Aorta (tissue), 5 donors: ENCODE measurements at places on chromosomes 5 and 9. TPM values are rescaled to one million over a fixed set of nuclear protein-coding genes. Genes with fewer than 3 reads are reported as not detected.

DNA sequence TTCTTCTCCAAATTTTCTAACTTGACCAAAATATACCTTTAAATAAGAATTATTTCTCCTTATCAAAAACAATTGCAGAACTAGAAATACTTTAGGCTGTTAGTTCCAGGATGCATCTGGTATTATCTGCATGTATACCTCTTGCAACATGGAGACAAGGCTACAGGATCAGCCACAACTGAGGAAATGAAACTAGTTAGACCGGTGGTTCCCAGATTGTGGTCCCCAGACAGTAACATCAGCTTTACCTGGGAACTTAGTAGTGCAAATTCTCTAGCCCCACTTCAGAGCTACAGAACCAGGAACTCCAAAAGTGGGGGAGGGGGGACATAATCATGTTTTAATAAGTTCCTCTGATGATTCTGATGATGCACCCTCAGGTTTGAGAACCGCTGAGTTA lies 61.6 kb upstream of the C9orf72 start:
- DNase-seq, result no peak

- DNase-seq, result no peak
Observed at GRCh38 chr5:79243224-79243623, 7.3 kb downstream of the JMY start.

DNA sequence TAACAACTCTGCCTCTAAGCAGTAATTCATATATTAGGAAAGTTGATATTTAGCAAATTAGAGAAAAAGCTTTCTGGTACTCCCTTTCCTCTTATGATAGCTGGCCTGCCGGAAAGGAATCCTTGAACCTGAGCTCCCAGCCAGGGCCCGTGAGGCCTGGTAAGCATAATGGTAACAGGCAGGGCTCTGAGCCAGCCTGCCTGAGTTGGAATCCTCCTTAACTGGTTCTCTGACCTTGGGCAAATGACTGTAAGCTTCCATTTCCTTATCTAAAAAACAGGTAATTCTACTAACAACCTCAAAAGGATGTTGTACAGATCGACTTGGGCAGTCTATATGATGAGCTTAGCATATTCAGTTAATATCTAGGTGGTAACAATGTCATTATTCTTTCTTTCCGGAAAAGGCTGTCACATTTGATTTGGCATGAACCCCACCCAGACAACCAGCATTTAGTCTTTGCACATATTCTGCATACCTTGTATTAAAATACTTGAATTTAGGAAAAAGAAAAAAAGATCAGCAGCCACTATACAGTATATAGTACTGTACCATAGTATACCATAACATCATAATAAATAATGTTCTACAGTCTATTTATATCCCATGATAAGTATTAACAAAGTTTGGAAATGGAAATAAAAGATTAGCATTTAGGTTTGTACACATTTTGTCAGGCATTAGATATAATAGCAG lies 55.7 kb upstream of the MAP3K1 start:
- no peak for DNase-seq

DNA sequence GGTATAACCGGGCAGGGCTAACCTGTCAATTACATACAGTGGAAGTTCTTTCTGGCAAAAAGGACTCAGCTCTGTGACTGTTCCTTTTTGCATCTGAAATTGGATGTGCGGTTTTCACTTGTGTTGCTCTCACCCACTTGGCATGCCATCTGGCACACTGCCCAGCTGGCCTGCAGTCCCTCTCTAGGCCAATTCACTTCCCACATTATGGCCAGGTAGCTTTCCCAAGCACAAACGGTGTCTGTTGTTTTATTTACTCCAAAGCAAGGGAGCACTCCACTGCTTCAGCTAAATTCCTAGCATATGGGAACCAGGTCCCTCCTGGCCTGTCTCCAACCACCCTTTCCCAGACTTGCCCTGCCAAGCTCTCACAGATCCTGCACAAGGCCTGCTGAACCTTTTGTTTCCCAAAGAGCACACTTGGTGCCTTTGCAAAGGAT lies 132.5 kb downstream of the SEMA6A start:
- no peak for DNase-seq

- peak; percentile 64 for DNase-seq
Observed at GRCh38 chr9:93324191-93324834, 127.2 kb upstream of the FAM120A start.

GRCh38 chr9:94843134-94843533 lies 116.6 kb downstream of the AOPEP start:
- no peak for DNase-seq

GRCh38 chr5:157533011-157533481 lies 42.5 kb downstream of the ADAM19 start:
- DNase-seq, result no peak

The RANBP3L gene
- 8.1 TPM for polyA plus RNA-seq

DNA sequence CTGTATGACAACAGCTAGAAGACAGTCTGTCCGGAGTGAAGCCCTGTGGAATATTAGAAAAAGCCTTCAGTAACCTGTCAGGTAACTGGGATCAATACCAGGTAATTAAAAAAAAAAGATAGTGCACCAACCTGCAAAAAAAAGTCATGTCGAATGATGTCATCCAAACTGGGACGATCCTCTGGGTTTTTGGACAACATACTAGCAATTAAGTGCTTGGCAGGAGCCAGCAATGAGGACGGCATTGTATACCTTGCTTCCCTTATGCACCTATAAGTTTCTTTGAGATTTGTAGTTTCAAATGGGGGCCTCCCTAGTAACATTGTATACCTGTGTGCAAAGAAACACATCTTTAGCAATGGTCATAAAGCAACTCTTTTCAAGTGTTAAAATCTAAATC lies 2.8 kb downstream of the PLK2 start:
- DNase-seq, result no peak

DNA sequence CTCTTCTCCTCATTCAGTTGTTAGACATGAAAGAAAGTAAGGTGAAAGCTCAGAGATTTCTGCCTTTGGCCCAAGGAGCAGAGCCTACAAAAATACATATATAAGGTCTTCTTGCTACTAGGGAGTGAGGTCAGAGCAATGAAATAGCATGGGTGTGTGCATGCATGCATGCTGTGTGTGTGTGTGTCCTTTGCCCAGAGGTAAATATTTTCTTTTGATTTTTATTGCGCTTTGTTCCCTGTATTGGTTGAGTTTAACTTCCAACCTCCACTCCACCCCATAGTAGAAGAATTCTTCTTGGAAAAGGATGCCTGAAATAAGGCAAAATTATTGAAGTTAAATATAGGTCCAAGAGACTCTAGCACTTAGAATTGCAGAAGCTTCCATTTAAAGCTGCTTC lies 248.0 kb upstream of the PTGER4 start:
- no peak for DNase-seq

The TPPP gene
- polyA plus RNA-seq, result 4.7 TPM

DNA sequence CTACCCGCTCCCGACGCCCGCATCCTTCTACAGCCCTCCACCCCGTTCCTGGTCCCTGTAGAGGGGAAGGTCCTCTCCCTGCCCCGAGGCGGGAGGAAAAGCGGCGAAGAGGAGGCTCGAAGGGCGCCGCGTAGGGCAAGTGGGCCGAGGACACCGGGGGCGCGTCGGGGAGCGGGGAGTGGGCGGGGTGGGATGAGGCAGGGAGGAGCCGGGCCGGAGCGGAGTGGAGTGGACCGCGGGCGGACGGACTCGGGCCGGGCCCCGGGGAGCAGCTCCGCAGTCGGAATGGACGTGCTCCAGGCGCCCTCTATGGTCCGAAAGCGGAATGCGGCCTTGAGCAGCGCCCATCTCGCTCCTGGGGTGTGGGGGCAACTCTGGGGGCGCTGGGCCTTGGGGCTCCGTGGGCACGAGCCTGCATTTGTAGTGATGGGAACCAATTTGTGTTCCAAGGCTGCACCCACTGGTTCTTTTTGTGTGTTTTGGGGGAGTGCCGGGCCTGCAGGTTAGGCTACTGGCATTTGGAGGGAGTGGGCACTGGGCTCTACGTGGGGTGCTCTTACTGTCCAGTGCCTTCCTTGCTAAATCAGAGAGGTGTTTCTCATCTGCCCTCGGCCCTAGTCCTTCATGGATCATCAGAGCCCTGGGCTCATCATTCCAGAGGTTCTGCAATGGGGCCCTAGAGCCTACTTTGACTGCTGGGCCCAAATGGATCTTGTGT lies 7.3 kb downstream of the IRX1 start:
- DNase-seq, result peak; percentile 81

DNA sequence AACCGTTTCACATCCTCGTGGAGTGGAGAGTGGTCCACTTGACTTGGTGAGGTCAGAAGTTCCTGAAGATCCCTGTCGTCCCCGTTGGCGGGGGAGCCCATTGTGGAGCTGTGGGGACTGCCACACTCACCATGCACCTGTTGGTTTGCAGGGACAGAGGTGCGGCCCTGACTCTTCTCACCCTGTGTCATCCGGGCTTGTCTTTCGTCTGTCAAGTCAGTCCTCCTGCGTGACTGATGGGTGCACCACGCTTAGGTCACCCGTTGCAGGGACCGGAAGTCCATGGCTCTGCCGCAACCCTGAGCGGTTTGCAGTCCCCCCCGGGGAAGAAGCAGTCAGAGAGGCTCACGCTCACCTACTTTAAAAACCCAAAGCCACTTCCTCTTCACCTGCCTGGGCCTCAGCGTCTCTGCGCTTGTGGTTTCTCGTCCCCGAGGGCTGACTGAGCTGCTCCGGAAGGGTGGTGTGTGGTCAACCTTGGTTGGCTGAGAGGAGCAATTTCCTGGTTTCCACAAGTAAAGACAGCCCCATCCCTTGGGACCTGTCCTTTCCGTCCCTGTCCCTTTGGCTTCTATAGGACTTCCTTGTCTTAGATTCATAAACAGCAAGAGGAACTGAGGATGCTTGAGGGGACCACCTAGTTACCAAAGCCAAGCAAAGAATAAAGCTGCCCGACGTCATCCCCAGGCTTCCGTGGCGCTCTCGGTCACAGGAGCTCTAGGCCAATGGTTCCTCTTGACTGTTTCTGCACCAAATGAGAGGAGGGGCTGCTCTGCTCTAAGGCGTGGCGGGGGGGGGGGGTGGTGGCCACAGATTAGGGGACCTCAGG lies 53.2 kb downstream of the USP20 start:
- no peak for DNase-seq

GRCh38 chr9:137317718-137318511 lies 15.8 kb upstream of the NRARP start:
- peak; percentile 71 for DNase-seq

- no peak for DNase-seq
Observed at GRCh38 chr5:54757541-54757940, 227.9 kb downstream of the ESM1 start.

- DNase-seq, result no peak
Observed at GRCh38 chr5:153447534-153447933, 42.9 kb upstream of the GRIA1 start.

- no peak for DNase-seq
Observed at GRCh38 chr5:138160706-138161105, 17.7 kb downstream of the BRD8 start.

DNA sequence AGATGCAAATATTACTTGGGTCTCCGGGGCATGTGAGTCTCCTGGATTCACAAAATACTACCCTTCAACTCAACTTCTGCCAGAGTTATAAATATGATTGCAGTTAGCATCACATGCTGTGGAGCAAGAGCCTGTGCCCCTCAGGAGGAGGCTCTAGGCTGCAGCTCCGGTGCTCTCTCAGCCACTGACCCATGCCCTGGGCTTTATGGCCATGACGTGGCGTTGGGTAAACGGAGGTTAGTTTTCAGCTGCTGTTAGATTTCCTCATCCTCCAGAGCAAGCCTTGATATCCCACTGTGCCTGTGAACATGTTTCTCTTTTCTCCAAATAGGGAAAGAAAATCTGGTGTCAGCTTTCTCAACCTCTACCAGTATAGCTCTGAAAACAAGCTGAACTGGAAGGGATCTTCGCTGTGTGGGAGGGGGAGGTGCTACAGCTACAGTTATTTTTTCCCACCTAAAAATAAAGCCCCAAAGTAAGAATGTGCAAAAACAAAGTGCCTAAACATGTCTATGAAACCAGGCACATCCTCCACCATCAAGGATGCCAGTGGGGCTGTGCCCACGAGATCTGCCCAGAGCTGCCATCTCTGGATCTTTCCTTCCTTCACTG lies 124.4 kb upstream of the GPR151 start:
- no peak for DNase-seq

The CATSPER3 gene
- polyA plus RNA-seq, result 1.3 TPM

DNA sequence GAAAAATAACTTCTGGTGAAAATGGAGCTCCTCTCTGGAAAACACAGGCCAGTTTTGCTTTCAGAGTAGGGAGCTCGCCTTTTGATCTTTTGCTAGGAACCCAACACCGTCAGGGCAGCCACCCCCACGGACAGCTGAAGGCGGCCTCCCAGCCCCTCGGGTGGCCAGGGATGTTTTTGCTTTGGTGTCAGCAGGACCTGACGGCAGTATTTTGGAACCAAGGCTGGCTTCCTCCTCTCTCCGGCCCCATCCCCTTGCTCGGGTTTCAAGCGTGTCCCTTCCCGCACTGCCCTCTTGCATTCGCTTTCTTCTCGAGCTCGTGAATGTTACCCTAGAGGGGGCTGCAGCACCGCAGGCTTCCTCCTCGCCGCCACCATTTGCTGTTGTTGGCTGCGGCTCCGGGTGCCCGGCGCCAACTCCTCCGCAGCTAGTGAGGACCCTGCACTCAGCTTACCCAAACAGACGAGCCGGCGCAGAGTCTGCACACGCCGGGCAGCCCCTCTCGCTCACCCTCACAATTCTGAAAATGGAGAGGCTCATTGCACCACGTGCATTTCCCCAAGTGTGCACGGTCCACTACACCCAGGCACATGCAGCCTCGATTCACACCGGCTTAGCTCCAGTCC lies 35.5 kb upstream of the ADAMTSL1 start:
- DNase-seq, result peak; percentile 82

DNA sequence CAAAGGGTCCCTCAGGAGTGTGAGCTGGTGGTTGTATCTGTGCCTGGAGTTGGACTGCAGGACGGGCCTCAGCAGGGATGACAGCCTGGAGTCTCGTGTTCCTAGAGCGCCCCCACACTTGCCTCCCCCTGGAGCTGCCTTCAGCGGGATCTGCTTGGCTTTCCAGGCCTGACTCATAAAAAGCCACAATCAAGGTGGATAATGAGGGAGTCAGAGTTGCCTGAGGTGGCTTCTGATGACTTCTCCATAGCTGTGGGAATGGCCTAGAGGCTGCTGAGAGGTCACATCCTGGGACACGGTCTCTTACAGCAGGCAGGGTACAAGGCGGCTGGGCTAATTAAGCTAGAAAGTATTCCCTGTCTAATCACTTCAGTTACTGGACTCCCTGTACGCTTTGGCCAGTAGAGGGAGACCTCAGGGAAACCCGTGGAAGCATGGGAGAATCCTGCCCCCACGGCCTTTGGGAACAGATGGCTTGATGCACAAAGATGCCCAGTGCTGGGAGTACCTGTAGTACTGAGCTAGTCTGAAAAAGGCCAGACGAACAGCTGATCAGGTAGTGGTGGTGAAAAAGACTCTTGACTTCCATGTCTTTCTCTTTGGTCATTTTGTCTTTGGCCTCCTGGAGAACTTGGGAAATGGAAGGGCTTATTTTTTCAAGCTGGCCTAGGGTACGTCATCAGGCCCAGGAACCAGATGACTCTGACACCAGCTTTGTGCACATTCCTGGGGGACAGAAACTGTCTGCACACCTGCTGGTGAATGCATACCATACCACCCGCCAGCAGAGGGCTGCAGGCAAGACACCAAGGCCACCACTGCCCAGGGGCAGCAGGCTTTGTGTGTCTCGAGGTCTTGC lies 16.1 kb upstream of the FRRS1L start:
- DNase-seq, result no peak
